ENCODE measurements at places on chromosomes 7 and 10.

DNA sequence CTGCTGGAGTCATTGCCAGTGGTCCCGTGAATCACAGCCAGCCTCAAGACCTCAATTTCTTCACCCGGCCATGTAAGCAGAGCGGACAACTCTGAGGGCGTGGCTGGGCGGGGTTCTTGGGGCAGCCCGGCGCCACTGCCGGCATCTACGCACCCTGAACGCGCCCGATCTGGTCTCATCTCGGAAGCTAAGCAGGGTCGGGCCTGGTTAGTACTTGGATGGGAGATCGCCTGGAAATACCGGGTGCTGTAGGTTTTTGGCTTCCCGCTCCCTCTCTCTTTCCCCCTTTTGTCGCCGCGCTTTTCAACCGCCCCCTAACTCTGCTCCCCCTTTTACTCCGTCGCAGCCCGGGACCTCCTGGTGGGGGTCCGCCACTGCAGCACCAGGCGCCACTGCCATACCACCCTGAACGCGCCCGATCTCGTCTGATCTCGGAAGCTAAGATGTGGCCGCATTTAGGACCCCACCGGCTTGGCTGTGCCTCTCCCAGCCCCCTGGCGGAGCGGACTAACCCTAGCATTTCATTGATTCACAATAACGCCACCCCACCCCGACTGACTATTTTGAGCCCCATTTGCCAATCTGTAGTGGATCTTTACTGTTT is 25.3 kb downstream of the GARIN1A start:
- no peak for DNase-seq

DNA sequence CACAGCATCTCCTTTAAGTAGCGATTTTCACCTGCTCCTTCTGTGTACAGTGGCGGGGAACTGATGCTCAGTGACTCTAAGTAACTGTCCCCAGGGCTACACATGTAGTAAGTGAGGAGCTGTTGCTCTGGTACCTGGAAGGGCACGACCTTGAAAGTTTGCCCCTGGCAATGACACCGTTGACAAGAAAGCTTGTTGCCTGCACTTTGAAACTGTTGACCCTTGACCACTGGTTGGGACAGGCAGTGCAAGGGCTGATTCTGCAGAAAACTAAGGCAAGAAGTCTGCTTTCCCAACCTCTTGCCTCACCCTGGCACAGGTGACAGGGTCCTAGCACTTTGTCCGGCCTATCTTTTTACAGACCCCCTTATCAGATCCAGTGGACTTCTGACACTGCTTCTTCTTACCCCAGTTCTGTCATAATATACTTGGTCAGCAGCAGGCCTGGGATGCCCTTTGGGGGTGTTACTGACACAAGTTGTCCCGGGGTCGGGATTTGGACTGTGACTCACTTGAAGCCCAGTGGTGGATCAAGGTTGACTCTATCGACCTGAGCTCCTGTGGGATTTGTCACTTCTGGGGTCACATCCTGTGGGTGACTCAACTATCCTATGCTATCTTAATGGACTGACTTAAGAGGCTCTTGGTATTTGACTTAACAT is 5.8 kb downstream of the ACSL5 start:
- no peak for DNase-seq

- DNase-seq, result no peak
These were observed 1.5 kb downstream of the IFIT1 start for GRCh38 chr10:89393898-89394297.

DNA sequence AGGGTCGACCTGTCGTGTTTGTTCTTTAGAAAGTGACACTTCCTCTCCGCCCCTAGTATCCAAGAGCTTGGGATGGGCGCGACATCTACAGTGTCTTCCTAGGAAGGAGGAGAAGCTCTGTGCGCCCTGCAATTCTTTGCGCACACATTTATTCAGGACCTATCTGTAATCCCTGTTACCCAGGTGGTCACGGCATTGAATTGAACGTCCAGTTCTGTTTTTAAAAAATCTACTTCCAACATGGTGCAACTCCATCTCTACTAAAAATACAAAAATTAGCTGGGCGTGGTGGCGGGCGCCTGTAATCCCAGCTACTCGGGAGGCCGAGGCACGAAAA is 606 bp upstream of the LAMB1 start:
- no peak for DNase-seq

DNA sequence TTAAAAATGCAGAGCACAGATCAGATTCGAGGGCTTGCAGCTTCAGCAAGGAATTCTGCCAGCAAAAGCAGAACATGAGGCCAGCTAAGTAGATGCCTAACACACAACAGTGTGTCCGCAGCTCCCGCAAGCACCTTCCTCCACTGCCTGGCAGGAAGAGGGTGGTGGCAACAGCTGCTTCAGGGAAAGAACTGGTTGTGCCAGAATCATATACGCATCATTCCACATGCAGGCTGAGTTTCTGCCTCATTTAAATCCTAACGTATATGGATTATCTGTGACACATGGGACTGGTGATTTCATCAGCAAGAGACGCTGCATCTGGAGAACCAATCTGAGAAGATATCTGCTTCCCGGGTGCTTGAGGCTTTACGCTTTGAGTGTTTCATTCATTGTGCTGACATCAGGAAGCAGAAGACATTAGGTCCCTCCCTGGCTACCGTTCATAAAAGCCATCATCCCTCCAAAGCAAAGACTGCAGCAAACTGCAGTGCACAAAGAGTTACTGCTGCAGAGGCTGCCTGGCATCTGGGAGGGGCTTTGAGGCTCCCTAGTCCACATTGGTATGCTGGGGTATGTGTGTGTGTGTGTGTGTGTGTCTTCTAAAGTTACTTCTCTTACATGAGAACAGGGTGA is 78.8 kb downstream of the FAM13C start:
- DNase-seq, result no peak

DNA sequence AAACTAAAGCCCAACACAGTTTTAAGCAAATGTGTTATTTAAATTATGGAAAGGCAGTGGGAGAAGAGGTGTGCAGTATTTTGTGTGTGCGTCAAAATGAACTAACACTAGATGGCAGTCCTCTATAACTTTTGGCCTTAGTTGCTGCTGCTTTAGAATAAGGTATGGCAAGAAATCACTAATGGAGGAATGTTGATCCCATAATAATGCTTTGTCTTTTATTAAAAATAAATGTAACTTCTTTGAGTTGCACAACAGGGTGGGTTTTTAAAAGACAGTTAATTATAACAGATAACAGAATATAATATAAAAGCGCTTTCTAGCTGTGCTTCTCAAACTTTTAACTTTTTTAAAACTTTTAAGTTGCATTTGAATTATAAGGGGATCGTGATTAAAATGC is 56.4 kb downstream of the BBS9 start:
- no peak for DNase-seq

DNA sequence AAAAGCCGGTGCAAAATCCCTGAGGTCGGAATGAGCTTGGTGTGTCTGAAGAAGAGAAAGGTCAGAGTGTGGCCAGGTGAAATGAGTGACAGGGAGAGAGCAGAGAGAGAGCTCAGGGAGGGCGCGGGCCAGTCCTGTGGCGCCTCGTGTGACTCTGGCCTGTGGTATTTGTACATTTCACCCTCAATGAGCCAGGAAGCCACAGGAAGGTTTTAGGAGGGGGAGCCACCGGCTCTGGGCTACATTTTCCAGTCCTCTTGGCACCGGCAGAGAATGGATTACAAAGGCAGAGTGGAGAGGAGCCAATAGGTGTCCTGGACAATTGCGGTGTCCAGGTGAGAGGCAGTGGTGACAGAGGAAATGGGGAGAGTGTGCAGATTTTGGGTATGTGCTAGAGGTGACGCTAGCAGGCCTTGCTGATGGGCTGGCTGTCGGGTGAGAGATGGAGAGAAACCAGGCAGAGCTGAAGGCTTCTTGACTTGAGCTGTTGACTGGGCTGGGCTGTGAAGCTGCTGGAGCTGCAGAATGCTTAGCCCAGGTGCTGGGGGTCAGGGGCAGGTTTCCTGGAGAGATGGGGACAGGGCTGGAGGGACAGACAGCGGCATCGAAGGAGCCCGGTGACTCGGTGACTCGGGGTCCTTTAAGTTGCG is 38.1 kb downstream of the COL13A1 start:
- DNase-seq, result no peak

DNA sequence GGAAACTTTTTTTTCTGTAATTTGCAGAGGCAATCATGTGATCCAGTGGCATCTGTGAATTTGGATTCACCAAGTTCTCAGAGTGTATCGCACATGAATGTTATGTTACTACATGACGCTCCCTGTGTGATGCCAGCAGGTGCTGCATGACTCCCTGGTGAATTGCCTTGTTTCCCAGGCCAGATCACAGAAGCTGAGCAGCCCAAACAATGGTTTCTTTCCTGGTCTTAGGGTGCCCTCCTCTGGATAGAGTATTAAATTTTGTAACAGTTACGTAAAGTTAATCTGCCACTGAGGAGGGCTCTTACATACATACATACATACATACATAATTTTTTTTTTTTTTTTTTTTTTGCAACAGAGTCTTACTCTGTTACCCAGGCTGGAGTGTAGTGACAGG is 3.6 kb downstream of the ZSCAN21 start:
- no peak for DNase-seq

- no peak for DNase-seq
These were observed 24.0 kb upstream of the HABP2 start for GRCh38 chr10:113528876-113529275.
